ENCODE measurements at places on chromosomes 7 and 10.

- DNase-seq: no peak
These were observed 1125.0 kb downstream of the TYW1 start for GRCh38 chr7:68121655-68122054.

GRCh38 chr7:6650521-6651011 lies 13.4 kb downstream of the ZNF316 start:
- DNase-seq: no peak

DNA sequence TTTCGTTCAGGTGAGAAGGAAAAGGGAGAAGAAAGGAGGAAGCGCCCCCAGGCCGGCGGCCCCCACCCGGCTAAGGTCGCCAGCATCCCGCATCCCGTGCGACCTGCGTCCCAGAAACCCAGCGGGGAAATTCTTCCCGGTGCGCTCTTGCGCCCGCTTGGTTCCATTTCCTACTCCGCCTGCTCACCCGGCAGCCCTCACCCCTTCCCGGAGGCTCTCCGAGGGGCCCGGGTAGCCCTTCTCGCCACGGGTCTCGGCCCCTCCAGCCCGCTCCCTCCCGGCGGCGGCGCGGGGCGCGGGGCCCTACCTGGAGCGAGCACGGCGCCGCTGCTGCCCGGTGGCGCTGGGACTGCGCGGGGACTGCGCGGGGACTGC lies at the start of gene PRKCQ:
Gene PRKCQ, minus strand, starts transcription at position 373 of the 375 bp plus-strand sequence. CDS start 65,141 bp downstream, outside the sequence.
- DNase-seq: no peak

DNA sequence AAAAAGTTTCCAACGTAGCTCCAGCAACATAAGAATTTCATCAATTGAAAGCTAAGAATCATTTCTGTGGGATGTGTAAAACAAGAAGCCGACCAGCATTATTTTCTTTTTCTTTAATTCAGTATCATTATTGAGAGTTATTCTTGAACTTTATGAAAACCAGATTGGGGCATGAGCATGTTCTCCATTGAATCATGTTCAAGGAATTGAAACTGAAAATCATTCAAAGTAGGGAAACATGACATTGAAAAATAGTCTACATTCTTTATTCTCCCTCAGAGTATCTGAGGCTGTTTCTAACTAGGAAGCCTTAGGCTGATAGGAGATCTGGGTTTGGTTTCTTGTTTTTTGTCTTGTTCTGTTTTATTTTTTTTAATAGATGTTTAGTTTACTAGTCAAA lies 253.7 kb downstream of the DYNC1I1 start:
- no peak for DNase-seq

DNA sequence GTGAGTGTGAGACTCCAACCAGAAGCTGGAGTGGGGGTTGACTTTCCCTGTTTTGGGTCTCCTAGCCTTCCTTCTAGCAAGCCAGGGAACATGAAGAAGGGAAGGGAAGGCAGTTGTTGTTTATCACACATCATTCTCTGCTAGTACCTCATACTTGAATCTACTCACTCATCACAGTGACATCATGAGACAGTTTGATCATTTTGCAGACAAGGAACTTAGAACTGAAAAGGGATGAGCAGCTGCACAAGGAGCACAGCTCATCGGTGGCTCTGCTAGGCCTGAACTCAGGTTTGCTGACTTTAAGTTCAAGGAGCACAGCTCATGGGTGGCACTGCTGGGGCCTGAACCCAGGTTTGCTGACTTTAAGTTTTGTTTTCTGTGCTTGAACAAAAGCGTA lies 19.2 kb downstream of the PRXL2A start:
- DNase-seq: no peak

DNA sequence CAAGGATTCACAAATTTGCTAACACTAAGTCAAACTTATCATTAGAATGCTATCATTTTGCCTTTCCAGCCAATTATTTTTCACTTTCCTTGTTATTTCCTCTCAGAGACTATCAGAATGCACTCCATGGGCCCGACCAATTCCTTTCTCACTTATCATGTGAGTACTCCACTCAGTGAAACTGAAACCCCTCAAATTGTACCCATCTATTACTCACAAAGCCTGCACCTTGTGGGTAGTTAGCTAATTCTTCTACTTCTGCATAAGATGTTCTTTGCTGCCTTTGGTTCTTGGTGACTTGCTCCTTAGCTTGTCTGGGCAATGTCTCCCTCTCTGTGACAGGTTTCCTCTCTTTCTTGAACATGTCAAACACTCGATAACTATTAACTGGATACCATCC lies 35.2 kb upstream of the MBL2 start:
- DNase-seq: no peak

GRCh38 chr7:157138101-157138423 lies 664 bp upstream of the UBE3C start:
- DNase-seq: no peak

- no peak for DNase-seq
These were observed 44.0 kb downstream of the KLHDC10 start for GRCh38 chr7:130114374-130114773.

DNA sequence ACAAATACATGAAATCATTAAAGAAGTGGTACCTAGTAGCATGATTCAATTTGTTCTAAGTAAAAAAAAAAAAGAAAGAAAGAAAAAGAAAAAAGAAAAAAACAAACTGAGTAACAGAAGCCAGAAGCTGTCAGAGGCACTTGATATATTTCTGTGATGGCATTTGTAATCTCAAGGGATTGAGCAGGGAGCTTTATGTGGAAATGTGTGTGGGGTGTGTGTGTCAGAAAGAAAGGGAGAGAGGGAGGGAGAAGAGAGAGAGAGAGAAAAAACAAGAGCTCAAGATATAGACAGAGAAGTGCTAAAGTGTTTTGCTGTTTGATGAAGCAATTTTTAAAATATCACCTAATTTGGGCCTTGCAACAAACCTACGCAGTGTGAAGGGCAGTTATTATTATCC lies 357.6 kb upstream of the PCDH15 start:
- DNase-seq: no peak

DNA sequence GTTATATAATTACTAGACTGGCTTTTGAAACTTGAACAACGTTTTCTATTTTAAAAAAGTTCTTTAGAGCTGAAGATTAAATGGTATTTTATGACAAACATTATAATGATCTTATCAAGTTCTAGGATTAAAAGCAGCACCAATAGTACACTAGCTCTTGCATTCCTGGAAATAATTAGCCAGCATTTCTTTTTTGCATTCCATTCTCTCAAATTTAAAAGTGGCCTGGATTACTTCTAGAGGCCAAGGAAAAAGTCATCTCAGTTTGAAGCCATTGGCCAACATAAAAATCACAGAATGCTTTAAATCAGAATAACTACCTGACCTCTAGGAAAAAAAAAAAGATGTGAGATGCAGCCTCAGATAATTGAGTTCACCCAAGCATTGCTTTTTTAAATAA lies 1326.4 kb upstream of the SORCS1 start:
- DNase-seq: no peak

- no peak for DNase-seq
These were observed 425 bp upstream of the MTG1 start for GRCh38 chr10:133393401-133394063.

DNA sequence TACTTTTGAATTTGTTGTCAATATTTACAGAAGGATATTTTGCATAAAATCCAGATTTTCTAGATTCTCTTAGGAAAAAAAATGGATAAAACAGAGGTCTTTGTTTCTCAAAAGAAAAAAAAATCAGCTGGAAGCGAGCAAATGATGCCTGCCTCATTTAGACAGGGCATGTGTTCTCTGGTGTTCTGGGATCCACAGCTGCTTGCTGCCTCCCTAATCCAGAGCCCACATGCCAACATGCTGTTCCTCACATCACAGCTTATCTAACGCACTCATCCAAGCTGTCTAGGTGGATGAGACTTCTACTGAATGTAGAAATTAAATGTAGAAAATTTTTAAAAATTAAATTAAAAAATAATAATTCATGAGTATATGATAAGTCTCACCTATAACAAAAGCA lies 630.1 kb downstream of the SORCS1 start:
- no peak for DNase-seq

DNA sequence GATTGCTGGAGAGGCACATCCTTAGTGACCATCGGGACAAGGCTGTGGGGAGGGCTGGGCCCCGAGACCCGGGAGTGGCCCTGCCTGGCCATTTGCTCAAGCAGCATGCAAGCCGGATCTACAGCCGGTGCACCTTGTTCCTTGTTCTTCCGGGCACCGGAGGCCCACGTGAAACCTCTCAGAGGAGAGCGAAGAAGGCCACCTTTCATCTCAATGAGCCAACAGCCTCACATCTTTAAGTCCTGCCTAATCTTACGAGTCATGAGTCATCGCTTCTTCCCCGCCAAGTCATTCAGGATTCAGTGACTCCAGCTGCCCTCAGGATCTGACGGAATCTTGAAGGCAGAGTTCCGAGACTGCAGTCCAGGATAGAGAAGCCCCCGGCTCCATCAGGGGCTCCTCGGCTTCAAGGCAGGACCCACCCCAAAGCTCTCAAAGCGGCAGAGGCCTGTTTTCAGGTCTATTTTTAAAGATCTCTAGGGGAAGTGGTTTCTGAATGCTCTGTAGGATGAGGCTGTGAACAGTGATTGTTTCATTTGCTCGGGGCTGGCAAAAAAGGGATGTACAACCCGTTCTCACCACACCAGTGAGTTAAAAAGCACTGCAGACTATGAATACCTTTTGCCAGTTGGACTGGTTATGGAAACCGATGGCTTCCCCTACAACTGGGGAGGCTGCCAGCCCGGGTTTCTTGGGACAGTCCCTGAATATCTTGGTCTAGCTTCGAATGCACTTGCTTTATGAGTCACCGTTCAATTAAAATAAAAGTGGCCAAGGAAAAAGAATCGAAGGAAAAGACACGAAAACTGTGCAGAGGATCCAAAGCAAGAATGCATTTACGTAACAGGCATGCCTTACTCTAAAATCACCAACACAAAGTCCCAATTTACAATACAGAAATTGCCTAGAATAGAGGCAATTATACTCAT lies 57.2 kb upstream of the ECHDC3 start:
- no peak for DNase-seq
